ENCODE measurements at places on chromosomes 2 and 18. TPM values are rescaled to one million over a fixed set of nuclear protein-coding genes. Genes with fewer than 3 reads are reported as not detected.

GRCh38 chr18:24560511-24560981, 100.1 kb downstream of the HRH4 start:
- DNase-seq = no peak

ROCK2 gene
- 18.8 TPM for polyA plus RNA-seq

YPEL5 gene
- 117 TPM for polyA plus RNA-seq

STAT4 gene
- polyA plus RNA-seq = 69.7 TPM

VIT gene
- polyA plus RNA-seq = not detected

- DNase-seq = no peak
These were observed 110.0 kb downstream of the COL4A4 start for GRCh38 chr2:227054006-227054405.

EVA1A gene
- not detected for polyA plus RNA-seq

- no peak for DNase-seq
These were observed 24.3 kb upstream of the REL start for GRCh38 chr2:60857056-60857455.
